ENCODE measurements at places on chromosomes 11 and 22. TPM values are rescaled to one million over a fixed set of nuclear protein-coding genes. Genes with fewer than 3 reads are reported as not detected.

The MRGPRX3 gene
- not detected for total RNA-seq

The SCGB1D2 gene
- total RNA-seq, result not detected

The SLC22A25 gene
- not detected for total RNA-seq

The MYRF gene
- 2.3 TPM for total RNA-seq

The ANKK1 gene
- 0.05 TPM for total RNA-seq

The SCUBE2 gene
- 0.33 TPM for total RNA-seq

The GGA1 gene
- total RNA-seq, result 34.7 TPM

The LSP1 gene
- total RNA-seq, result 0.20 TPM

The GNAZ gene
- total RNA-seq, result 0.47 TPM

The DGCR6 gene
- 0.27 TPM for total RNA-seq

The E2F8 gene
- total RNA-seq, result 4.5 TPM

The PAFAH1B2 gene
- 104 TPM for total RNA-seq

The PHF5A gene
- total RNA-seq, result 60.4 TPM

The GRK3 gene
- 1.5 TPM for total RNA-seq

The TRPM5 gene
- total RNA-seq, result not detected

The CBLIF gene
- total RNA-seq, result not detected

The KCNJ1 gene
- total RNA-seq, result not detected

The SMC1B gene
- not detected for total RNA-seq

The OR5T3 gene
- total RNA-seq, result not detected

The ACRV1 gene
- total RNA-seq, result not detected

The TENM4 gene
- total RNA-seq, result not detected

The ZP1 gene
- total RNA-seq, result not detected

The GRIA4 gene
- total RNA-seq, result not detected

The GSTT2B gene
- 11.7 TPM for total RNA-seq

The FXYD6 gene
- 0.30 TPM for total RNA-seq

The GAS2 gene
- 1.8 TPM for total RNA-seq

The KCNJ11 gene
- total RNA-seq, result 0.30 TPM

The USP47 gene
- 33.3 TPM for total RNA-seq

The NLRP10 gene
- not detected for total RNA-seq

The BLID gene
- not detected for total RNA-seq

The RAPSN gene
- total RNA-seq, result not detected

The GUCY1A2 gene
- total RNA-seq, result 0.05 TPM

The BRSK2 gene
- not detected for total RNA-seq

The TRIOBP gene
- 164 TPM for total RNA-seq

The ANGPTL5 gene
- total RNA-seq, result not detected

Data from mammary microvascular endothelial cell (primary cell).